PC-3 (cell line): ENCODE measurements at places on chromosomes 2 and 18.
A peak's percentile ranks its signal among the peaks of the same experiment; 100 is the strongest.

GRCh38 chr2:134327367-134327766, 73.5 kb downstream of the MGAT5 start:
- no peak overlapping the region for H3K4me3 ChIP-seq
- no peaks in the 10 kb centered on the region for H3K27me3 ChIP-seq
- no peak for DNase-seq
- no peaks in the 10 kb centered on the region for H3K4me1 ChIP-seq

GRCh38 chr2:96864343-96865091, 5.4 kb downstream of the SEMA4C start:
- DNase-seq: no peak
- peaks cover 12% of the 10 kb centered on the region for H3K4me1 ChIP-seq
- H3K36me3 ChIP-seq: peaks cover 25% of the 10 kb centered on the region; the same call in 1 of the 2 replicates

DNA sequence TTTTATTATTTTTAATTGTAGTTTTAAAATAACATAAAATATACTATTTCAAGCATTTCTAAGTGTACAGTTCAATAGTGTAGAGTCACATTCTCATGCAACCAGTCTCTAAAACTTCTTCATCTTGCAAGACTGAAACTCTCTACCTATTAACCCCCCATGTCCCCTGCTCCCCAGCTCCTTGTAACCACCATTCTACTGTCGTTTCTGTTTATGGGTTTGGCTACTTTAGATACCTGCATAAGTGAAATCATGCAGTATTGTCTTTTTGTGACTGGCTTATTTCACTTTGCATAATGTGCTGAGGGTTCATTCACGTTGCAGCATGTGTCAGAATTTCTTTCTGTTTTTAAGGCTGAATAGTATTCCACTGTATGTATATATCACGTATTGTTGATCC, 139.4 kb downstream of the SMAD7 start:
- no peaks in the 10 kb centered on the region for H3K27me3 ChIP-seq
- no peak overlapping the region for H3K27ac ChIP-seq
- peaks cover 10% of the 10 kb centered on the region; the same call in 1 of the 2 replicates for H3K4me1 ChIP-seq

DNA sequence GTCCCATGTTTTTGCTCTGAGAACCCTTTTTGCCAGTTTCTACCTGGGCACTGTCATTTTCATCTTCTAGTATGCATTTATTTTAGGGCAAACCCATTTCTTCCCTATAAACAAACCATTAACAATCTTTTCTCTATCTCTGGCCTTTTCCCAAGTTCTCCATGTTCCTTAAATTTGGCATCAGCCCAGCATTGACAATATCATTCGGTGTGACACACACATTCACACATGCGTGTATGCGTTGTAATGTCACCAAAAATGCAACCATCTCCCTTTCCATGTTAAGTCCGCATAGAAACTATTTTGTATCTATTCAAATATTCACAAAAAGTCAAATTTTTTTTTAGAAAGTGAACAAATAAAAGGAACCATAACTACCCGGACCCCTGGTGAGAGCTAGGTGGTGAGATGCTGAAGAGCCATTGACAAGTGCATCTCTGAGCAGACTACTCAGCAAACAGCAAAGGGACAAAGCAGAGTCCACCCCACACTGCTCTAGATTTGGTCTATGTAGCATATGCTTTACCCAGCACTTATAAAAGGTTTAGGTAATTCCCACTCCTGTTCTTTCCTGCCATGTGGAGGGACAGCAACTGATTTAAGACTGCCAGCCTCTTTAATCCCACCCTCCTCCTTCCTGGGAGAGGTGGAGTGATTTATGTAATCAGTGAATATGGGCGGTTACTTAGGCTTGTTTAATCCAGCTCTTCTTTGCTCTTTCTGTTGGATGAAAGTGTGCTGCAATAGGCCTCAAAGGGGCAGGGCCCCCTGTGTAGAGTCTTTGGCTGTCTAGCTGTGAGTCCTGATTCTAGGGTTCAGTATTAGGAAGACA, 124.1 kb downstream of the METTL8 start:
- H3K4me3 ChIP-seq: no peak overlapping the region
- peaks cover 6% of the 10 kb centered on the region; the same call in 1 of the 2 replicates for H3K4me1 ChIP-seq
- H3K27ac ChIP-seq: no peak overlapping the region
- H3K36me3 ChIP-seq: peaks cover 2% of the 10 kb centered on the region; the same call in 1 of the 2 replicates

GRCh38 chr2:55138014-55138881, 88.0 kb upstream of the RTN4 start:
- H3K4me1 ChIP-seq: no peaks in the 10 kb centered on the region
- H3K27ac ChIP-seq: no peak overlapping the region
- no peaks in the 10 kb centered on the region for H3K36me3 ChIP-seq
- H3K27me3 ChIP-seq: no peaks in the 10 kb centered on the region
- DNase-seq: no peak

GRCh38 chr2:181058378-181059269, 78.2 kb downstream of the UBE2E3 start:
- no peaks in the 10 kb centered on the region for H3K27me3 ChIP-seq
- H3K27ac ChIP-seq: no peak overlapping the region
- peak; percentile 72 for DNase-seq
- H3K4me1 ChIP-seq: peaks cover 7% of the 10 kb centered on the region; the same call in 1 of the 2 replicates
- peaks cover 12% of the 10 kb centered on the region; the same call in 1 of the 2 replicates for H3K36me3 ChIP-seq

DNA sequence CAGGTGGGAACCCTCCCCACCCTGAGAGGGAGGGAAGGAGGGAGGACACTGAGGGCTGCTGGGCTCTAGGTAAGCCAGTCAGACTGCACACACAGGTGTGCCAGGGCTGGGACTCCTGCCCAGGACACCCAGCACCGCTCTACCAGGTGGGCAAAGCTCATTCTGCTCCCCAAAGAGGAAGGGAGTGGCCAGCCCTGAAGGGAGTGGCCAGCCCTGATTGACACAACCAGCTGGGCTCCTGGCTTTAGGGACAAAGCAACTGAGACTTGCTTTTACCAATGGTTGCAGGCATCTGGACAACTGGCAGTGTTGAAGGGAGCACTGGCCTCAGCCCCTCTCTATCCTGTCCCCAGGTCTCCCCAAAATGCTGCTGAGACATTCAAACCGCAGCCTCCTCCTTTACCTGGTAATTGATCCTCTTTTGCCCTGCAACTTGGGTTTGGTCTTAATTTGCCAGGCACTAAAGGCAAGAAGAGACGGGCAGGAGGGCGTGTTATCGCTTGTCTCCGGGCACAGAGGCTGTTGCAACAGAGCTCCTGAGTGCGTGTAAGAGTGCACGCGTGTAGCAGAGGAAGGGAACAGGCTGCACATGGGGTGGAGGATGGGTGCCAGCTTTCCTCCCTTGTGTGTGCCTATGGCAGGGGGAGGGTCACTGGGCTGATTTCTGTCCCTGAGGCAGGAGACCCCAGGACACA, 14.5 kb upstream of the FOSL2 start:
- peaks cover 24% of the 10 kb centered on the region for H3K4me1 ChIP-seq
- H3K36me3 ChIP-seq: no peaks in the 10 kb centered on the region
- H3K4me3 ChIP-seq: no peak overlapping the region
- H3K27me3 ChIP-seq: no peaks in the 10 kb centered on the region
- no peak overlapping the region for H3K27ac ChIP-seq
- DNase-seq: peak; percentile 15

DNA sequence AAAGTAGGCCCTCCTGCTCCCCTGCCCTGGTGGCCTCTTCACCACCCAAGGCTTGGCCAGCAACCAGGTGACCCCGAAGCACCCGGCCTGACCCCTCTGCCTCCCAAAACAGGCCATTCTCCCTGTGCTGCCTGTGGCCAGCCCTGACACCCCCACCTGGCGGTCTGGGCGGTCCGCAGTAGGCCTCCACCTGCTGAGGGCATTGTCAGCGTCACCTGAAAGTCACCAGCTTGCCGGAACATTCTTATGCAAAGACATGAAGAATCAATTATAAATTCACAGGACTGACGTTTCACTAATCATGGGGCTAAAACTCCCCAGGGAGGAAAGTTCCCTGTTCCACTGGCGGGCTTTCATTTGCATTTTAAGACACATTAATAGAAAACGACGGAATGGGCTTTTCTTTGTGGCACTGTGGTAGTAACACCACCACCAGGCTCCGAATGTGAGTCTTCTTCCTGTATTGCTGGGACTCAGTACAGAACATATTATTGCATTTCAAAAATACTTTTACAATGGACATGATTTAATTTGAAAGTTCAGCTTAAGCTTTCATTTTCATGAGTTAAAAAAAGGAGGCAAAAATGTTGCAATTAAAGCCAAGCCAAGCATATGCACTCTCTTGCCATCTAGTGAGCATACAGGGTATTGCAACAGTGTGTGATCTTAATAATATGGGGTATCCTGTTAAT, 57.4 kb downstream of the ADI1 start:
- no peaks in the 10 kb centered on the region for H3K27me3 ChIP-seq
- DNase-seq: peak; percentile 81
- no peak overlapping the region for H3K27ac ChIP-seq
- H3K4me3 ChIP-seq: no peak overlapping the region
- peaks cover 7% of the 10 kb centered on the region; the same call in 1 of the 2 replicates for H3K36me3 ChIP-seq
- peaks cover 9% of the 10 kb centered on the region for H3K4me1 ChIP-seq

GRCh38 chr2:205612636-205613035, 69.7 kb upstream of the NRP2 start:
- H3K36me3 ChIP-seq: no peaks in the 10 kb centered on the region
- peaks cover 7% of the 10 kb centered on the region; the same call in 1 of the 2 replicates for H3K4me1 ChIP-seq
- H3K27ac ChIP-seq: no peak overlapping the region
- no peak for DNase-seq
- no peak overlapping the region for H3K4me3 ChIP-seq

- no peak overlapping the region for H3K27ac ChIP-seq
- DNase-seq: no peak
- no peaks in the 10 kb centered on the region for H3K36me3 ChIP-seq
- no peak overlapping the region for H3K4me3 ChIP-seq
These were observed 91.7 kb upstream of the HNMT start for GRCh38 chr2:137872577-137872976.

- 0 out of 2 replicates have a peak, but pooled peaks cover 2% of the 10 kb centered on the region for H3K36me3 ChIP-seq
- no peak overlapping the region for H3K4me3 ChIP-seq
- no peak for DNase-seq
- H3K4me1 ChIP-seq: no peaks in the 10 kb centered on the region
These were observed 8.2 kb upstream of the SLC4A3 start for GRCh38 chr2:219619235-219619634.
